CD4-positive, CD25-positive, alpha-beta regulatory T cell (primary cell): ENCODE measurements at places on chromosomes 6 and 20. TPM values are rescaled to one million over a fixed set of nuclear protein-coding genes. Genes with fewer than 3 reads are reported as not detected.

Gene ME1
- polyA plus RNA-seq, result not detected

Gene DSN1
- 13.1 TPM for polyA plus RNA-seq

- peaks cover 22% of the 10 kb centered on the region for H3K36me3 ChIP-seq
- DNase-seq, result no peak
- no peaks in the 10 kb centered on the region for H3K27me3 ChIP-seq
- no peak overlapping the region for H3K27ac ChIP-seq
- H3K4me3 ChIP-seq, result no peak overlapping the region
Measured at GRCh38 chr6:33699131-33699530, 12.4 kb downstream of the UQCC2 start.

DNA sequence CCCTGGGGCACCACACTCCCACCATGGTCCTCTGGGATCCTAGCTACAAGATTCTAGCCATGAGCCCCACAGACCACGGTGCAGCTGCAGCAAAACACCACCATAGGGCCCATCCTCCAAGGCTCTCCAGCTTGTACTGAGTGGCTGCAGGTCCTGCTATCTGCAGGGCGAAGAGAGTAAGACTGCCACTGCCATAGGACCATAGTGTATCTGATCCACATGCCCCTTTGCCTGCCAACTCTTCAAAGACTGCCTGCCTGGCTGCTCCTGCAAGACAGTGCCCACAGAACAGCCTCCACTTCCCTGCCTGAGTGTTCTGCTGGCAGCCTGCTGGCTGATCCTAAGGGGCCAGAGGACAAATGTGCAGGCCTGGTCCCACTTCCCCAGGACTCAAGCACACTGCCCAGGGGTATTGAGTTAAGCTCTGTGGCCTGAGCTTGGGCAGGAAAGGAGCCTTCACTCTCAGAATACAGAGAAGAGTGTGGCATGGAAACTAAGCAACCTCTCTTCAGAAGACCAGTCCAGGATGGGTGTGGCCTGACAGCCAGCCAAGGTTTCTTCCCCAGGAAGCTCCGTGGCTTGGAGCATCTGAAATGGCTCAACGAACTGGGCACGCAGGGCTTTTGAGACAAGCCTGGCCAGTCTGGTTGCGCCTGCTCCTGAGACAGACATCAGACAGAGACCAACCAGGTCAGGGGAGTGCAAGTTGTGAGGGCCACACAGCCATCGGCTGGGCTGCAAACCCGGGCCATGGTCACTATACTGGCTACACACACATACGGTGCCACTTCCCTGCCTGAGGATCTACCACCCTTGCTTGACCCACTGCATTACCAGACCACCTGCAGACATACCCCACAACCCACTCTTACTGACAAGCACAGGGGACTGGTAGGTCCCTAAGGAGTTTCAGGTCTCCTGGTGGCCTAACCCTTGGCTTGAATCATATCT, 54.5 kb downstream of the RNGTT start:
- no peak for DNase-seq
- H3K4me3 ChIP-seq, result no peak overlapping the region
- no peaks in the 10 kb centered on the region for H3K27me3 ChIP-seq
- no peaks in the 10 kb centered on the region for H3K4me1 ChIP-seq
- no peak overlapping the region for H3K27ac ChIP-seq

- no peak for DNase-seq
- no peaks in the 10 kb centered on the region for H3K4me1 ChIP-seq
- H3K36me3 ChIP-seq, result no peaks in the 10 kb centered on the region
- no peak overlapping the region for H3K4me3 ChIP-seq
Measured at GRCh38 chr6:168515376-168515775, 74.4 kb downstream of the SMOC2 start.

- no peaks in the 10 kb centered on the region for H3K4me1 ChIP-seq
- no peaks in the 10 kb centered on the region for H3K27me3 ChIP-seq
- no peak for DNase-seq
- no peak overlapping the region for H3K4me3 ChIP-seq
- H3K27ac ChIP-seq, result no peak overlapping the region
- H3K36me3 ChIP-seq, result no peaks in the 10 kb centered on the region
Measured at GRCh38 chr6:150458579-150458978, 89.8 kb downstream of the IYD start.

DNA sequence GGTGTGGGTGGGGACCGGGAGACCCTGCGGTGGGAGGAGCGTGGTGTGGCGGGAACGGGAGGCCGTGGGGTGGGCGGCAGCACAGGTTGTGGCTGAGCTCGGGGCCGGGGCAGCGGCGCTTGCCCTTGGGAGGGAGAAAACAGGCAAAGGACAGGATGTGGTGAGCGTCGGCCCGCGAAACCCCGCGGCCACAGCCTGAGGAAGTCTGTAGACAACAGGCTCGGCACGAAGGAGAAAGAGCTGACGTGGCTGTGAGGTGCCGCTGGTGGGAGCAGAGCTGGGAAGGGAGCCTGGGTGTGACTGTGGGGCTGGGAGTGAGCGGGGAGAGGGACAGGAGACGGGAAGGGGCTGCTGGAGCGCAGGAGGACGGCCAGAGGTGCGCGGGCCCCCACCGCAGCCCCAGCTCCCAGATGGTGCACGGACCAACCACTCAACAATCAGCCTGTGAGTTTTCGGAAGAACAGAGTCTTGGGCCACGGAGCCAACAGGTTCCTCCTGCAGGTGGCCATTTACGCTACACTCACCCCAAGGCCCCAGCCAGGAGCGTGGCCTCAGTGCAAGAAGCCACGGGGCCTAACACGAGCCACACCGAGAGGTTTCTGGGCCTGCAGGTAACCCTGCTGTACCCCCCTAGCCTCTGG, 202.8 kb downstream of the DLL1 start:
- no peaks in the 10 kb centered on the region for H3K36me3 ChIP-seq
- peak overlapping the region; percentile 51 for H3K27ac ChIP-seq
- peaks cover 25% of the 10 kb centered on the region for H3K4me1 ChIP-seq
- DNase-seq, result peak; percentile 22
- peak overlapping the region; percentile 24 for H3K4me3 ChIP-seq
- H3K27me3 ChIP-seq, result no peaks in the 10 kb centered on the region

GRCh38 chr20:58328836-58329235, 19.3 kb downstream of the RAB22A start:
- DNase-seq, result no peak
- H3K27me3 ChIP-seq, result no peaks in the 10 kb centered on the region
- H3K27ac ChIP-seq, result no peak overlapping the region
- peaks cover 11% of the 10 kb centered on the region for H3K36me3 ChIP-seq
- no peak overlapping the region for H3K4me3 ChIP-seq

- no peaks in the 10 kb centered on the region for H3K4me1 ChIP-seq
- H3K36me3 ChIP-seq, result no peaks in the 10 kb centered on the region
- no peak overlapping the region for H3K4me3 ChIP-seq
Measured at GRCh38 chr6:159640322-159640721, 52.7 kb downstream of the SOD2 start.

Gene PAX1
- not detected for polyA plus RNA-seq

Gene OR2H2
- not detected for polyA plus RNA-seq

DNA sequence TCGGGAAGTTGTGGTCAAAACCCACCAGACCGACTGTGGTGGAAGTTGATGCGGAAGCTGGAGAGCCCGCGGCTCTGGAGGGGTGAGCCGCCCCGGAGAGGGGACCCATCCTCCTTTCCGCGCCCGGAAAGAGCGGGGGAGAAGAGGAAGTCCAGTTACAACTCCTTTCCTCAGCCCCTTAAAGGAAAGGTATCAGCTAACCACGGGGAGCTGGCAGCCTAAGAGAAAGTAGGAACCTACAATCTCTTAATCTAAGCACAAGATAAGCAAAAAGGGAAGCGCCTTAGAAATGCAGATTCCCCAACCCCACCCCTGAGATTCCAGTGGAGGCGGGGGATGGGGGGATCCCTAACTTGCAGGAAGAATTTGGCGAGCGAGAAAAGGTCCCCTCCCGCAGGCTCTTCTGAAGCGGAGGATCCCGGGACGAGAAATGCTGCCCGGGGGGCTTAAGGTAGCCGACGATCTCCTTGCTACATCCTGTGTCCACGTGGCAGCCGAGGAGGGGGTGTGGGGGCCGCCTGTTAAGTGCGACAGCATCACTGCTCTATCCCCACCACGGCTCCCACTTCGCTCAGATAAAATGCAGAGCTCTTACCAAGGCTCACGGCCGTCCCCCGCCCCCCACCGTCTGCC, 87.5 kb downstream of the ZFP64 start:
- no peak overlapping the region for H3K4me3 ChIP-seq
- H3K36me3 ChIP-seq, result no peaks in the 10 kb centered on the region
- H3K27ac ChIP-seq, result no peak overlapping the region
- no peak for DNase-seq
- peaks cover 6% of the 10 kb centered on the region for H3K27me3 ChIP-seq

DNA sequence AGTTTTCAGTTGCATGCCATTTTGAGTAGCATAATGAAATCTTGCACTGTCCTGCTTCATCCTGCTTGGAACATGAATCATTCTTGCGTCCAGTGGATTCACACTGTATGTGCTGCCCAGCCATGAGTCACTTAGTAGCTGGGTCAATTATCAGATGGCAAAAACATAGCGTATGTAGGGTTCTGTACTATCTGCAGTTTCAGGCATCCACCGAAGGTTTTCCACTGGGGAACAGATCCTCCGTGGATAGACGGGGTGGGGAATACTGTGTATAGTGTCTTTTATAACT, 61.4 kb downstream of the IL22RA2 start:
- no peak for DNase-seq
- H3K27ac ChIP-seq, result no peak overlapping the region
- no peaks in the 10 kb centered on the region for H3K4me1 ChIP-seq

- H3K4me3 ChIP-seq, result no peak overlapping the region
- H3K27ac ChIP-seq, result peak overlapping the region; percentile 39
- H3K27me3 ChIP-seq, result peaks cover 3% of the 10 kb centered on the region
- peaks cover 21% of the 10 kb centered on the region for H3K4me1 ChIP-seq
- no peak for DNase-seq
Measured at GRCh38 chr6:41332842-41333736, 2.3 kb upstream of the NCR2 start.

Gene PTK6
- 0.19 TPM for polyA plus RNA-seq

GRCh38 chr20:37385659-37386504, 39.9 kb downstream of the SRC start:
- H3K4me3 ChIP-seq, result no peak overlapping the region
- no peak overlapping the region for H3K27ac ChIP-seq
- H3K36me3 ChIP-seq, result no peaks in the 10 kb centered on the region

- no peaks in the 10 kb centered on the region for H3K36me3 ChIP-seq
- H3K27ac ChIP-seq, result no peak within 1 kb of the TSS
- H3K4me3 ChIP-seq, result peak within 1 kb of the TSS; percentile 48
- H3K27me3 ChIP-seq, result peaks cover 12% of the 10 kb centered on the region
Measured at GRCh38 chr6:144008120-144008811, at the start of gene PLAGL1. TSS of gene PLAGL1 (minus strand) at chr6:144008259. CDS start at chr6:143948136, 60,123 bp downstream.

DNA sequence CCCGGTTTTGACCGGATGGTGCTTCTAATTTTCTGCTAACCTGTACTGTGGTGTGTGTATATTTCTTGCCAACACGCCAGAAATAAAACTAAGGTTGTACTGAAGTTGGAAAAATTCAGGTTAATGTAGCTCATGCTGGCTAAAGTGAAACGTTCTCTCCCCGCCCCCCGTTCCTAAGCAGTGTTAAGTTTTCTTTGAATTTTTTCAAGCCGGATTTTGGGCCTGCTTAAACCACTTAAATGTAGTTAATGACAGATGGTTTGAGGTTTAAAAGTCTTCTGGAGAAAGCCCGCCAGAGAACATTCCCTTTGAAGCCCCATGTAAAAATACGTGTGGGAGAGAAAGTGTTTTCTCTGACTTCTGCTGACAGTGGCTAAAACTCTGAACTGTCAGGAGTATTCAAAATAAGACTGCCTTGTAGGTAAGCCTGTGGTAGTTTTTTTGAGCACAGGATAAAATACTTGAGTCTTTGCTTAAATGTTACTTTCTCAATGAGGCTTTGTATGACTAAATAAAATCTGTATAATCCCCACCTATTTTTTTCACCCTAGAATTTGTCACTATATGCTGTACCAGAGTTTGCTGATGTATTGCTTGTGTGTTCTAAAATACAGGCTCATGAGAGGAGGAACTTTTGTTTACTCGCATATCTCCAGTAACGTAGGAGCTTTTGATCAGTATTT, 101.3 kb downstream of the OR2B2 start:
- no peaks in the 10 kb centered on the region for H3K36me3 ChIP-seq
- peak overlapping the region; percentile 92 for H3K4me3 ChIP-seq
- H3K4me1 ChIP-seq, result peaks cover 57% of the 10 kb centered on the region
- DNase-seq, result no peak
- peak overlapping the region; percentile 92 for H3K27ac ChIP-seq

- no peak for DNase-seq
- H3K4me1 ChIP-seq, result no peaks in the 10 kb centered on the region
- no peak overlapping the region for H3K27ac ChIP-seq
- no peaks in the 10 kb centered on the region for H3K36me3 ChIP-seq
Measured at GRCh38 chr20:38640521-38640920, 38.9 kb downstream of the ARHGAP40 start.

GRCh38 chr6:127477658-127478057, 18.5 kb upstream of the KIAA0408 start:
- no peak overlapping the region for H3K27ac ChIP-seq
- H3K27me3 ChIP-seq, result no peaks in the 10 kb centered on the region
- DNase-seq, result no peak
- no peaks in the 10 kb centered on the region for H3K4me1 ChIP-seq
- no peaks in the 10 kb centered on the region for H3K36me3 ChIP-seq

Gene POU5F1
- not detected for polyA plus RNA-seq

DNA sequence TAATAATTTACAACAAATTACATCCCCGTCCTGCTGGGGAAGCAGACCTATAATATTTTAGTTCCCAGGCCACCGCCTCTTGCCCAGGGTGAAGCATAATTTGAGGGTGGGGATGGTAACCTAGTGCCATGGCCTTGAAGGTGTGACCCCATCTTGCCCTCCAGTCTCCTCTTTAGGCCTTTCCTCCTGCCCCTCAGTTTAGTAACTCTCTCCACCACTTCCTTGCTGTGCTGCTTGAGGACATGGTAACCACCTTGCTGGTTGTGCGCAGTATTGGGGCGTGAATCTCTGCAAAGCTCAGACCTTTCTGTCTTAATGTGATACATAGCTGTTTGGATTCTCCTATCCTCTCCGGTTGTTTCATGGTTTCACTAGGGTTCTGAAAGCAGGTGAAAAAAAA, 16.6 kb downstream of the SNX9 start:
- no peak overlapping the region for H3K4me3 ChIP-seq
- no peaks in the 10 kb centered on the region for H3K27me3 ChIP-seq
- no peak for DNase-seq
- no peak overlapping the region for H3K27ac ChIP-seq
- H3K4me1 ChIP-seq, result peaks cover 33% of the 10 kb centered on the region
- no peaks in the 10 kb centered on the region for H3K36me3 ChIP-seq

DNA sequence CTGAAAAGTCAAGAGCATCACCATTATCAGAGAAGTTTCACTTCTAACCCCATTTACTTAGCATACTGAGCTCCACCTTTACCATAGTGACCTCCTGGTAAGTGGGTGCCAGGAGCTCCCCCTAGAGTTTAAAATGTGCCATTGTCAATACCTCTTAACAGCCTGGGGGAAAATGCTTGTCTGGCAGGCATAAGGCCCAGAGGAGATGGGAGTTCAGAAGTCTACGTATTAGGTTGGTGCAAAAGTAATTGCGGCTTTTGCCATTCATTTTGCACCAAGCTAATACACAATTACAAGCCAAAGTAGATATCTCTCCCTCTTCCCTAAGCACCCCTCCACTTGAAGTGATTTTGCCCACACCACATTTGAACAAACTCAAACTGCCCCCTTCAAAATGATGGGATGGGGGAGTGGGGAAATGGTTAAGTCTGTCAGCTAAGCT, 919.0 kb downstream of the KIF16B start:
- H3K4me1 ChIP-seq, result no peaks in the 10 kb centered on the region
- H3K27me3 ChIP-seq, result no peaks in the 10 kb centered on the region
- H3K36me3 ChIP-seq, result no peaks in the 10 kb centered on the region
- H3K27ac ChIP-seq, result no peak overlapping the region

GRCh38 chr6:94052749-94053148, 633.4 kb upstream of the EPHA7 start:
- no peaks in the 10 kb centered on the region for H3K4me1 ChIP-seq
- H3K27me3 ChIP-seq, result no peaks in the 10 kb centered on the region
- H3K27ac ChIP-seq, result no peak overlapping the region
- H3K36me3 ChIP-seq, result no peaks in the 10 kb centered on the region
